ENCODE measurements at places on chromosomes 7 and 10.

GRCh38 chr10:113681533-113682470 lies 2.1 kb downstream of the CASP7 start:
- no peak for DNase-seq

- DNase-seq = no peak
Observed at GRCh38 chr10:12661671-12662070, 312.3 kb downstream of the CAMK1D start.

- DNase-seq = no peak
Observed at GRCh38 chr10:12869427-12869826, 132.1 kb downstream of the CCDC3 start.

DNA sequence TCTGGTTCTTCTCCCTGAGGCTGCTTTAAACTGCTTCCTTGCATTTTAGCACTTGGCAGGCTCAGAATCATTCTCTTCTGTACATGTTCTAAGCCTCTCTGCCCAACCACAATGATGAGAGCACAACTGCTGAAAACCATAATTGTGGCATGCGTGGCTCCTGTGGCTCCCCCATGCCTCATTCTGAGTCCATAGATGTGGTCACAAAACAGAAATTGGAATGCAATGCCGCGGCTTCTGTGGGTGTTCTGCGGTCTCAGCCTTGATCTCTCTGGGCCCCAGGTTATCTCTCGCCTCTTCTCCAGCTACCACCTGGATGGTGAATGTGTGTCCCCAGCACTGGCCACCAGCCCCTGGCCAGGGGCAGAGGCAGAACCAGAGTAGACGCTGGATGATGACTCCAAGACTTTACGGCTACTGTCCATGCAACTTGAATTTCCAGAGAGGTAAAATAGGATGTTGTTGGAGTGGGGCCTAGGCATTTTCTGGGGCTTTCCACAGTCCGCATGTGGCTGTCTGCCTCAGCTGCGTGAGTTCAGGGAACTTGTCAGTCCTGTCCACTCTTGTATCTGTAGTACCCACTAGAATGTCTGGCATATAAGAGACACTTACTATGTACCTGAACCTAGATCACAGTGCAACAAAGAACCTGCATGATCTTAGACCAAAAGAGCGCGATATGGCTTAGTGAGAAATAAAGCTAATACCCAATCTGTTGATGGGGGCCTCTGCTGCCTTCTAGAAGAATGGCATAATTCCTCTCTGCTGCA lies 52.4 kb upstream of the ADRB1 start:
- no peak for DNase-seq

DNA sequence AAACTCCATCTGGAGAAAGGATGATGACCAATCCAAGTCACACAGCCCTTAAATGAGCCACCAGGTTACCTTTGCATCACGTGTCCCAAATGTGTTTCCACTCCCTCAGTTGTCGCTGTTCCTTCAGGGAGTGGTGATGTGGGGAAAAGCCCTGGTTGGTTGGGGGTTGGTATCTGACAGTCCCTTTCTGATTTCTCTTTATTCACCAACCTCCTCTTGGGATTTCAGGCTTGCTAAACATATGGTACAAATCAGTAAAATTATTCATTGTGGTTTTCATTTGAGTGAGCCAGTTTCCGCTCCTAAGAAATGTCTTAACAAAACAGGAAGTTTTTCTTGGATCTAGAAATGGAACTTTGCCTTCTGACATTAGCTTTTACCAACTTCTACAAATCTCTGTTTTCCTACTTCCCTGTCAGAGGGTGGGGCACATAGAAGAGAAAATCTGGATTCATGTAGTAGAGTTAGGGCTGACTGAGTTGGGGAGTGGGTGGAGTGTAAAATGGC lies 40.0 kb upstream of the KMT2E start:
- DNase-seq = no peak

- DNase-seq = no peak
Observed at GRCh38 chr10:59898125-59898835, 8.1 kb downstream of the CCDC6 start.

DNA sequence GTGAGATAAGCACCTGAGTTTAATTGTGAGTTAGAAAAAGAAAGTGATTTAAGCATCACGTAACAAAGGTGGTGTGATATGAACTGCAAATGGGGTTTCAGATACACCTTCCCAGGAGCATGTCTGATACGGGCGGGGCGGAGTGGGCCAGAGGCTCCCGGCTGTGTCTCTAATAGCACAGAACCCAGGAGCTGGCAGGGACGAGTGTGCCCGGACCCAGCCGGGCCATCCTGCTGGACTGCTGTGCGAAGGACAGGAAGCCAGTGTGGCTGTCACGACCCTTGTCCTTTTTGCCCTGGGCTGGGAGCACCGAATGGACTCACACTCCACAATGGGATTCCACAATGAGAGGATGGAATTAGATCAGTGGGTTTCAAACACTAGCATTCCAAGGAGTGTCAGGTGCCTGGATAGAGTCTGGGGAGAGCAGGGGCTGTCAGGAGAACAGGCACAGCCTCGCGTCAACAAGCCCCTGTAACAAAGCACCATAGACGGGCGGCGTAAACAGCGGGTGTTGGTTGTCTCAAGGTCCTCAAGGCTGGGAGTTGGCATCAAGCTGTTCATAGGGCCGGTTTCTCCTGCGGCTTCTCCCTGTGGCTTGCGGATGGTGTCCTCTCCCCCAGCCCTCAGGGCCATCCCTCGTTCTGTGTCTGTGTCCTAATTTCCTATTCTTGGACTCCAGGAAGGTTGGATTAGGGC lies 242.6 kb upstream of the PITRM1 start:
- DNase-seq = no peak

DNA sequence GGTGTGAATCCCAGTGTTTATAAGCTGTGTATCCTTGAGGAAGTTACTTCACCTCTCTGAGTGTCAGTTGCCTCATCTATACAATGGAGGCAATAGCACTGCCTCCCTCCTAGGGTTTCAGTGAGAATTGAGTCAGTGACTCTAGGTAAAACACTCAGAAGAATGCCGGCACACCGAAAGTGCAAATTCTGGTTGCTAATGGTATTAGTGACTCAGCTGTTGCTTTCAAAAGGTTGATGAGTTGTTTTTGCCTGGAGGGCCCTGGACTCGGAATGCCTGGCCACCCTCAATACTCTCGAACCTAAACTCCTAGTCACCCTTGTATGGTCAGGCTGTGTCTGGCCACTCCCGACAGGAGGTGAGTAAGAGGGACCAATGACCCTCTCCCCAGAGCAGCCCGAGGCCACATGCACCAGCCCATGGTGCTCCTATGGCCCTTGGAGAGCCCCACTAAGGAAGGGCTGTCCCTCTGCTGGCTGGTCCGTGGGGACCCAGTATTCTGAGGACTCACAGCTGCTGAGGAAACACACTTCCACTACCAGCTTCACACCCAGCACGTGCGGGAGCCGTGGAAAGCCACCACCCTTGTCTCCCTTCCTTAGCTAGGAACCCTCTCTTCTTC lies 60.2 kb downstream of the CALML3 start:
- no peak for DNase-seq

GRCh38 chr7:29370531-29371314 lies 176.1 kb downstream of the CHN2 start:
- DNase-seq = no peak

- no peak for DNase-seq
Observed at GRCh38 chr10:97263971-97264370, 28.5 kb downstream of the ARHGAP19 start.

GRCh38 chr10:110151467-110151866 lies 55.9 kb upstream of the MXI1 start:
- DNase-seq = no peak

GRCh38 chr10:132347211-132347930 lies 15.4 kb downstream of the LRRC27 start:
- no peak for DNase-seq

DNA sequence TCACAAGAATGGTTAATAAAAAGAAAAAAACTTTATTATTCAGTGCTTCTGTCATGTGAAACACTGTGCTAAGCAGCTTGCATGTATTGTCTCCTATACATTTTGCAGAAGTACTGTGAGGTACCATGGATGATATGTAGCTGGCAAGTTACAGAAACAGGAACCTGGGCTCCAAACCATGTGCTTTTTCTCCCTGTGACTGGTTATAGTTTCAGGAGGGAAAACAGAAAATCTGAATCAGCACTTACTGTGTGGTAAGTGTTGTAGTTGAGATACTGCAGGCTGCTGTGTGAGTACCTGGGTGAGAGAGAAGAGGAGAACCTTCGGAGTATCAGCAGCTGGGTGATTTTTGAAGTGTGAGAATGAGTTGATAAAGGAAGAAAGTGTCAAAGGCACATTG lies 285.0 kb downstream of the SUGCT start:
- no peak for DNase-seq

GRCh38 chr10:30883116-30883515 lies 148.5 kb downstream of the ZNF438 start:
- no peak for DNase-seq

- DNase-seq = no peak
Observed at GRCh38 chr7:104174798-104175197, 33.0 kb downstream of the ORC5 start.

GRCh38 chr7:50229964-50230363 lies 74.6 kb upstream of the IKZF1 start:
- DNase-seq = no peak

GRCh38 chr10:1396297-1396635 lies 340.1 kb downstream of the WDR37 start:
- DNase-seq = no peak

DNA sequence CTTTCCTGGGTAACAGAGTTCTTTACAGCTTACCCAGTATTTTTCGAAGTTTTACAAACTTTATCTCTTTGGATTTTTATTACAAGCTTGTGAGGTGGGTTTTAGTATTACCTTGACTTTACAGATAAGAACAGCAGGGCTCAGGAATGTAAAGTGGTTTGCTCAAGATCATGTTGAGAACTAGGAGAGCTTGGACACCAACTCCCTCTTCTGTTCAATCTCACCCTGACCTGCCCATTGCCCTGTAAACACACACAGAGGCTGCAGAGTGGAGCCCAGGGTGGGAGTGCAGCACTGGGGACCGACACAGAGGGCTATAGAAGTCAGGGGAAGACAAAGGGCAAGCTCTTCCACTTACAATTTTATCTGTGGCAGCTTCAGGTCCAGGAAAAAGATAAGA lies 4.6 kb upstream of the TSPAN14 start:
- DNase-seq = no peak

DNA sequence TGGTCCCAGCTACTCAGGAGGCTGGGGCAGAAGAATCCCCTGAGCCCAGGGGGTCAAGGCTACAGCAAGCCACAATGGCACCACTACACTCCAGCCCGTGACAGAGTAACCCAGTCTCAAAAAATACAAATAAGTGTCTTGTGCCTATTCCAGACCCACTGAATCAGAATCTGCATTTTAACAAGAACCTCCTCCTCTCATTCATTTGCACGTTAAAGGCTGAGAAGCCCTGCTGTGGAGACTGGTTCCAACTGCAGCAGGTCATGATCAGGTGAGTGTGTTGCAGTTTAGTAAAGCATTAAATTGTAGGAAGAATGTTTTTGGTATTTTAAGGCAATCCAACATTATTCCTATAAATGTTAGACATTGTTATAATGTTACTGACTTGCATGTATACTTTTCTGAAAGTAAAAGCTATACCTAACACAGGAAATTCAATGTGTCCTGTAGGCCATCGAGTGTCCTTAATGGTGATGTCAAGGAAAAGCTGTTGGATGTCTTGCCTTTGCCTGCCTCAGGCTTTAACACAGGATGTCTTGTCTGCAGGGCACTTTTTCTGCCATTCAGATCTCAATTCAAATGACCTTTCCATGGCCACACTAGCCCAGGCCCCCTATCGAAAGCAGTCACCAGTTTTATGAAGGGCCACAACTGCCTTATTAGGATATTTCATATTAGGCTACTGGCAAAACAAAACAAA lies 30.4 kb downstream of the MKRN1 start:
- no peak for DNase-seq

DNA sequence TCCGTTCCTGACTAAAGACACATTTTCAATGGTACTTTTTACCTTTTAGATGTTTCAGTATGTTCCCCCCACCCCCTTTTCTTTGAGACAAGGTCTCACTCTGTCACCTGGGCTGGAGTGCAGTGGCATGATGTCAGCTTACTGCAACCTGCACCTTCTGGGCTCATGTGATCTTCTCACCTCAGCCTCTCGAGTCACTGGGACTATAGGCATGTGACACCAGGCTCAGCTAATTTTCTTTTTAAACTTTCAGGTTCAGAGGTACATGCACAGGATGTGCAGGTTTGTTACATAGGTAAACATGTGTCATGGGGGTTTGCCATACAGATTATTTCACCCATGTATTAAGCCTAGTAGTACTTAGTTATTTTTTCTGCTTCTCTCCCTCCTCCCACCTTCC lies 99.3 kb upstream of the RPA3 start:
- no peak for DNase-seq

DNA sequence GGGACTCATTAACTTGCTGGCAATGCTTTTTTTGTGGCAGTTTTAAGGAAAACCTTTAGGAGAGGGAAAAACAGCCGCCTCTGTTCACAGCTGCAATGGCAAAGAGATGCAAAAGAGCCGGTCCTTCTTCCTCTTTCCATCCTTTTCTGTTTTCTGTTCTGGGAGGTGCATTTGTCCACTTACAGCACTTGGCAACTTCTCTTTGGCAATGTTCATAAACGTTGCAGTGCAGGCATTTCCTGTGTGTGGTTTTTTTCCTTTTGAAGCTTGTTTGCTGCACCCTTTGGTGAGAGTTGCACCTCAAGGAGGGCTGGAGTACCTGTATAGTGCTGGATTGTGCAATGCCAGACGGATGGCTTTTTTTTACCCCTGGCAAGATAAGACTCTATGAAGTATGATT lies 53.9 kb upstream of the HABP2 start:
- no peak for DNase-seq

- no peak for DNase-seq
Observed at GRCh38 chr7:91239171-91239604, 25.0 kb upstream of the FZD1 start.

DNA sequence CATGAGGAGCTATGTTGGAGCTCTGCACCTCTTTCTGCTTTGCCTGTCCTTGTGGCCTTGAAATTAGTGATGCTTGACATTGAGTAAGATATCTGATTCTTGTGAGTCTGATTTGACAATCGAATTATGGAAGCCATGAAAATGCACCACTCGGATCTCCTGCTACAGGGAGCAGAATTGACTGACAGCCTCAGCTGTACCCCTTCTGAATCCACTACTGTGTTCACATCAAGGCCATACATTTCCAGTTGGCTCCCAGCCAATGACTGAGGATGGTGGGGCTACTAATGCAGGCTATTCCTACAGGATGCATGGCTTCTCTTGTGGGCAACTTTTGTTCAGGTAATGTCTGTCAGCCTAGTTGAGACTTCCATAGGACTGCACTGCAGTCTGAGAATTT lies 321.9 kb downstream of the REEP3 start:
- no peak for DNase-seq

DNA sequence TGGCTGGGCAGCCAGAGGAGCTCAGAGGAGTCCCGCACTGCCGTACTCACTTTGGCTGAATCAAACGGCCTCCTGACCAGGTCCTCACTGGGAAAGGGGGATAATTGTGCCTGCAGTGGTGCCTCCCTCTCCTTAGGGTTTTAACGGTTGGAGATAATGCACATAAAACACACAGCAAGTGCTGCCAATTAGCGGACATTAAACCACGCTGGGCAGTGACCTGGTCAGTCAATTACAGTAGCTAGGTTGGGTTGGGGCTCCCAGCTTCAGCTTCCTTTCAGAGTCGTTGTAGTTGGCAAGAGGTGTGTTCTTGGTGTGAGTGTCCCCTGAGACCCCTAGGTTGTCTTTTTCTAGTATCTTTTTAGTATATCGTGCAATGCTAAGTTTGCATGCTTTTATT lies 146.6 kb downstream of the C10orf105 start:
- no peak for DNase-seq

- DNase-seq = no peak
Observed at GRCh38 chr10:26725837-26726727, 28.6 kb downstream of the PDSS1 start.

- DNase-seq = no peak
Observed at GRCh38 chr7:152759949-152760853, 649 bp downstream of the ACTR3B start.

GRCh38 chr10:96097865-96098264 lies 32.2 kb upstream of the ZNF518A start:
- no peak for DNase-seq

Measured in NCI-H2081 treated with DMSO at 0.1 percent for 48 hours (cell line).